Immature natural killer cell (primary cell): ENCODE measurements at places on chromosomes 1 and 21. TPM values are rescaled to one million over a fixed set of nuclear protein-coding genes. Genes with fewer than 3 reads are reported as not detected.

Gene TCHHL1
- polyA plus RNA-seq, result not detected

Gene ASPM
- polyA plus RNA-seq, result not detected

Gene CRYBG2
- polyA plus RNA-seq, result 1.3 TPM

Gene TCP10L
- polyA plus RNA-seq, result 0.75 TPM

GRCh38 chr1:10340930-10341590 lies 57.8 kb upstream of the PGD start:
- no peak overlapping the region for H3K27ac ChIP-seq
- no peaks in the 10 kb centered on the region for H3K4me1 ChIP-seq
- H3K27me3 ChIP-seq, result no peaks in the 10 kb centered on the region

- no peaks in the 10 kb centered on the region for H3K36me3 ChIP-seq
Measured at GRCh38 chr1:151711044-151711800, 5.4 kb downstream of the CELF3 start.

DNA sequence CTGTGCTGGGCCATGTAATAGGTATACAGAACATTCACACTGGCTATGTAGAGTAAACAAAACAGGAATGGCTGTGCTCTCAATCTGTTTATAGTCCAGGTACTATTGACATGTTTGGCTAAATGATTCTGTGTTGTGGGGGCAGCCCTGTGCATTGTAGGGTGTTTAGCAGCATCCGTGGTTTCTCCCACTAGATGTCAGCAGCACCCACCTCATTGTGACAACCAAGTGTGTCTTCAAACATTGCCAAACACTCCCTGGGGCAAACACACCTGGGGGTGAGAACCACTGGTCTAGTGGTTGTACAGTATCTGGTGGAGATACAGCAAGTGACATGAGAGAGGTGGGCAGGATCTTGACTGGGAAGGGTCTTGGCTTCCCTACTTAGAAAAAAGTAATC lies 80.4 kb upstream of the SPATA6 start:
- H3K4me1 ChIP-seq, result no peaks in the 10 kb centered on the region
- DNase-seq, result no peak
- H3K27ac ChIP-seq, result no peak overlapping the region

DNA sequence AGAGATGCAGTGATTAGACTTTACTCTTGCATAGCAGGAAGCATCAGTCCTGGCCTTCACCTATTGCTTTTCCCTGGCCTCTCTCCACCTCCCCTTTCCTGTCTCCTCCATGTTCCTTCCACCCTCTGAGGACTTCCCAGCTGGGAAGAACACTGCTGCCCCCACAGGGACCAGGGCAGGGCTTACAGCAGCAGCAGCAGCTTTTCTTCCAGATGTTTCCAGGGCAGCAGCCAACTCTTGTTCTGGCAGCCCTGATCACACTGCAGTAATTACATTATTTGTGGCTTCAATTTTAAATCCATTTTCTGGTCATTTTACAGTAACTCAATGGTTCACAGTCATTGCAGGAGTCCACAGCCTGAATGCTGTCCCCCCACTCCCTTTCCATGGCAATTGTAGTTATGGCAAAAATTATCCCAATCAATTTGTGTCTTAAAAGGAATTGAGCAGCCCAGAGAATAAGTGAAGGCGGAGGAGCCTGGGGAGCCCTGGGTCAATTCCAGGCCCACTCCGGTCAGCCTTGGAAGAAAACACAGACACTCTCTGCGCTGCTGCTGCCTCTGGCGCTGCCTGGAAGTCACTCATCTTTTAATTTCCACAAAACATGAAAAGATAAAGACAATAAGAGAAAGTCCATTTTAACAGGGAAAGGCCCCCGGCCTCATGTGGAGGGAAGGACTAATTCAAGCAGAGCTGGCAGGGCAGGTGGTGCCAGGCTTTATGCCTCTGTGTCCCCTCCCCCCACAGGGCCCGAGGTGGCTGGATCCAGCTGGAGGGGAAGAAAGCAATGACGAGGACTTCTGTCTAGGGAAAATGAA lies 148.6 kb downstream of the GRIK3 start:
- H3K36me3 ChIP-seq, result no peaks in the 10 kb centered on the region
- H3K4me3 ChIP-seq, result no peak overlapping the region
- peaks cover 8% of the 10 kb centered on the region for H3K27me3 ChIP-seq
- no peaks in the 10 kb centered on the region for H3K4me1 ChIP-seq
- no peak overlapping the region for H3K27ac ChIP-seq

DNA sequence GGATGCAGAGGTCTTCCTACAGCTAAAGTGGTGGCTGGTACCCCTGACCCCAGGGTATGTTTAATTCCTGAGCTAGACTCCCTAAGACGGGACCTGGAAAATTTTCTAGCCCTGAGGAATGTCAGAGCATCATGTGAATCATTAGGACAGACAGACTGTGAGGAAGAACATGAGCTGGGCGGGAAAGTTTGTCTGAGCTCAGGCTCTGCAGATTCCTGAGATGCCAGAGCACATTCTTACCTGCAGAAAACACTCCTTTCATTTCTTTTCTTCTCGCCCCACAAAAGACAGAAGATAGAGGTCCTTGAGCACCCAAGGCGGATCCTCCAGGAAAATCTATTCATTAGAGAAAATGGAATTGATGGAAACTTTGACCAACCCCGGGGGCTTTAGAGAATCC lies 6.5 kb downstream of the CAPN2 start:
- peaks cover 8% of the 10 kb centered on the region for H3K27me3 ChIP-seq
- no peak overlapping the region for H3K4me3 ChIP-seq
- H3K27ac ChIP-seq, result no peak overlapping the region
- peaks cover 86% of the 10 kb centered on the region for H3K4me1 ChIP-seq

- no peaks in the 10 kb centered on the region for H3K36me3 ChIP-seq
- DNase-seq, result no peak
- H3K27me3 ChIP-seq, result peaks cover 3% of the 10 kb centered on the region
- no peak overlapping the region for H3K27ac ChIP-seq
- peaks cover 16% of the 10 kb centered on the region for H3K4me1 ChIP-seq
- H3K4me3 ChIP-seq, result no peak overlapping the region
Measured at GRCh38 chr1:163766257-163766918, 444.6 kb downstream of the NUF2 start.

GRCh38 chr1:111886741-111887140 lies 102.7 kb downstream of the KCND3 start:
- no peak overlapping the region for H3K4me3 ChIP-seq
- no peak for DNase-seq
- peaks cover 5% of the 10 kb centered on the region for H3K27me3 ChIP-seq

- no peak for DNase-seq
- no peak overlapping the region for H3K4me3 ChIP-seq
- no peaks in the 10 kb centered on the region for H3K4me1 ChIP-seq
Measured at GRCh38 chr21:35905963-35906345, 154.4 kb downstream of the SETD4 start.

DNA sequence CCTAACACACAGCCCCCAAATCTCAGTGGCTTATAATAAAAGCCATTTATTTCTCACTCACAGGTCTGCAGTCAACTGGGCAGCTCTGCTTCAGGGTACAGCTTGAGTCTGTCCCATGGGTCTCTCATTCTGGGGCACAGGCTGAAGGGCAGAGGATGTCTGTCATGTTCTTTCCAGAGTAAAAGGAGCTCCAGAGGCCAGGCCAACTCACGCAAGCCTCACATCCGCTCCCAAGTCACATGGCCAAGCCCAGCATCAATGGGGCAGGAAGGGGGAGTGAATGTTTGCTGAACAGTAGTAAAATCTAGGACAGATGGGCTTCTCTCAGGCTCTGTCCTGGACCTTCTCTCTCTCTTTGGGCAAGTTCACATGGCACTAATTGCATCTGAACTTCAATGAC lies 7.1 kb upstream of the SSBP3 start:
- peaks cover 42% of the 10 kb centered on the region for H3K4me1 ChIP-seq
- no peak overlapping the region for H3K27ac ChIP-seq
- H3K36me3 ChIP-seq, result no peaks in the 10 kb centered on the region
- no peak for DNase-seq
- peaks cover 9% of the 10 kb centered on the region for H3K27me3 ChIP-seq
